Activated T-helper 1 cell treated with anti-CD3 and anti-CD28 coated beads, Interleukin-12 subunit alpha, Interleukin-12 subunit beta, Interleukin-2, Interleukin-4 antibody, amounts not matched to agents 30 ng/mL and 10 ng/mL and 1 ng/mL, durations not matched to agents 14 hours and 24 hours and 36 hours (primary cell): ENCODE measurements at places on chromosomes 16 and 17. TPM values are rescaled to one million over a fixed set of nuclear protein-coding genes. Genes with fewer than 3 reads are reported as not detected.

Gene SLC43A2
- 1.7 and 2.5 TPM in 2 replicates for total RNA-seq

- no peak overlapping the region for H3K4me3 ChIP-seq
- H3K4me1 ChIP-seq = no peaks in the 10 kb centered on the region
- no peak for DNase-seq
- H3K36me3 ChIP-seq = no peaks in the 10 kb centered on the region
- H3K27me3 ChIP-seq = no peaks in the 10 kb centered on the region
Measured at GRCh38 chr17:13306310-13306962, 288.6 kb upstream of the ELAC2 start.

GRCh38 chr16:87684711-87685404 is 80.9 kb downstream of the KLHDC4 start:
- no peak overlapping the region for H3K27ac ChIP-seq
- no peak for DNase-seq
- H3K36me3 ChIP-seq = no peaks in the 10 kb centered on the region
- H3K4me3 ChIP-seq = no peak overlapping the region
- H3K27me3 ChIP-seq = peaks cover 3% of the 10 kb centered on the region

- no peak overlapping the region for H3K4me3 ChIP-seq
- no peak for DNase-seq
- H3K27me3 ChIP-seq = no peaks in the 10 kb centered on the region
- no peaks in the 10 kb centered on the region for H3K36me3 ChIP-seq
- no peak overlapping the region for H3K27ac ChIP-seq
- no peaks in the 10 kb centered on the region for H3K4me1 ChIP-seq
Measured at GRCh38 chr17:350706-351448, 1.7 kb downstream of the RPH3AL start.

Gene CCL7
- total RNA-seq = not detected in 2 replicates

DNA sequence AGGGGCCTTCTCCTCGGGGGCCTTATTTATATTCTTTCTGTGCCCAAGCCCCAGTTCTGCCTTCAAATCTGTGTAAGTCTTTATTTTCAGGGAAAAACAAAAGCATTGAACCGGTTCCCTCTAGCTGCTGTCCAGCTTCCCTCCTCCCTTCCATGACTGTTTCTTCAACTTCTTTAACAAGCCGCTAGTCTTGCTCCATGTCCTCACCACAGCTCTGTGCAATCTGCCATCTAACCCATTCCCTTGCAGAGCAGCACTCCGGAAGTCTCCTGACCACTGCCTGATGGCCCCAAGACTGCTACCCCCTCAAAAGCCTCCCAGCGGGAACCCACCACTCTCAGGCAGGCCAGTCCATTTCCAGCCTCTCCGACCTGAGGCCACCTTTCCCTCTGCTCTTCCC is 16.9 kb downstream of the EMC8 start:
- no peaks in the 10 kb centered on the region for H3K27me3 ChIP-seq
- no peak overlapping the region for H3K4me3 ChIP-seq
- peaks cover 31% of the 10 kb centered on the region for H3K36me3 ChIP-seq
- no peak overlapping the region for H3K27ac ChIP-seq
- no peak for DNase-seq

GRCh38 chr17:28879886-28880571 is 17.5 kb downstream of the FLOT2 start:
- H3K4me3 ChIP-seq = no peak overlapping the region
- no peak for DNase-seq
- no peaks in the 10 kb centered on the region for H3K27me3 ChIP-seq

- peak overlapping the region; percentile 80 for H3K27ac ChIP-seq
- no peak for DNase-seq
- peaks cover 49% of the 10 kb centered on the region for H3K36me3 ChIP-seq
- H3K4me1 ChIP-seq = peaks cover 73% of the 10 kb centered on the region
- H3K27me3 ChIP-seq = no peaks in the 10 kb centered on the region
Measured at GRCh38 chr17:27562777-27563455, 68.1 kb upstream of the LGALS9 start.

Gene MYH1
- total RNA-seq = not detected in 2 replicates

Gene CYGB
- total RNA-seq = not detected in 2 replicates

DNA sequence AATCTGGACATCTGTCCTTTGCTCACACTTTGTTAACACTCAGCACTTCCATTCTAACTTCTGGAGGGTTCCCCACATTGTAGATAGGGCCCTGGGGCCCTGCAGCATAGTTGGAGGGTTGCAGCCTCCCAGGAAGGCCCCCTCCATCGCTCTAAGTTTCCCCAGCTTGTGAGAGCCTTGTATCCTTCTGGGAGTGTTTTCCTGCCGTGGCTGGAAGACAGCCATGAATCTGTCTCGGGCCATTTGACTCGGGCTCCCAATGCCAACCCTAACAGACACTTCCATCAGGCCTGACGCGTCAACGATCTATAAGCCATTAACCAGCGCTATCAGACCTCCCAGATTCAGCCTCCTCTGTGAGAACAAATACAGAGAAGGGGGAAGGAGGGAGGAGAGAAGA is 263.7 kb upstream of the RPL38 start:
- DNase-seq = no peak
- no peak overlapping the region for H3K27ac ChIP-seq
- H3K27me3 ChIP-seq = peaks cover 2% of the 10 kb centered on the region
- no peak overlapping the region for H3K4me3 ChIP-seq
- H3K36me3 ChIP-seq = no peaks in the 10 kb centered on the region
